ENCODE measurements at places on chromosomes 12 and 14.

GRCh38 chr12:65500091-65500900 lies 221.8 kb downstream of the MSRB3 start:
- DNase-seq = no peak

GRCh38 chr14:22088614-22089342 lies 415.2 kb upstream of the OR4E1 start:
- no peak for DNase-seq

DNA sequence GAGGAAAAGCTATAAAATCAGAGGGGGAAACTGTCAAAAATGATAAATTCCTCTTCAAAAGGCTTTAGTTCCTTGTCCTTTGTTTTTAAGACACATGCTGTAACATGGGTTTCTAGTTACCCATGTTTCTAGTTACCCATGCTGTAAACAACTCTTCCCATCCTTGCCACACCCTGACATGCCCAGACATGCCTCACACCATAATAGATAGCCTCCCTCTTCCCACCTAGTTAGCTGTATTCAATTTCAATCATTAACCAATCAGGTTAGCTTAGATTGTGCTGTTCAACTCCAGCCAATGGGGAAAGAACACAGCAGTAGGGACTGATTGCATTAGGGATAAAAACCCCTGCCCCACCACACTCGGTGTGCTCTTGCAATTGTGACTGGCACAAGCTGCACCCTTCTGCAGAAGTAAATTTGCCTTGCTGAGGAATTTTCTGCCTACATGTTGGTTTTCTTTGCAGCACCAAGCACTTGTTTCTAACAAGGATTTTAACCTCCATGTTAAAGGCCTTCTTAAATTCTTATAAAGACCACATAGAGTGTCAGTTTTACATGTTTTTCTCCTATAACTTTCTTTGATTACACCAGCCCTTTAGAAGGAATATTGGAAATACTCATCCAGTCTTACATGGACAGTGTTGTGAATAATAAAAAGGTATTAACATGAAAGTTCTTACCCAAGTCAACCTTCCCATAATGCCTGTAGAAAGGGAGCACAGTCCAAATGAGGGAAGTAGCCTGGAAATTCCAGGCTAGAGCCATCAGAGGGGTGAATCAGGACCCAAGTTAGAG lies 32.5 kb upstream of the LALBA start:
- no peak for DNase-seq

GRCh38 chr14:76467711-76468155 lies 91.8 kb downstream of the ESRRB start:
- no peak for DNase-seq

DNA sequence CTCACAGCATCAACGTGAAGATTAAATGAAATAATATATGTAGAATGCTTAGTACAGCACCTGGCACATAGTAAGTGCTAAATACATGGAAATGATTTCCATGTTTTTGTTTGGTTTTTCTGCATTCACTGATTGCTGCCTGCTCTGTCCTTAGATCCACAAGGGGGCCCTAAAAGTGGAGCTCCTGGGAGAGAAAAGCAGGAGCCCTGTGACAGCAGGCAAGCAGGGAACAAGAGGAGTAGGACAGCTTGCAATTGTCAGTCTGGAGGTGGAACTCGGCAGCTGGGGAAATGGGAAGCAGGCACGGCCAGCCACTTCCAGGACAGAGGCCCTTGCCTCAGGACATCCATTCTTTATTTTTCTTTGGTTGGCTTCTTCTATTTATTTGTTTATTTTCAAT lies 292.9 kb downstream of the BMP4 start:
- no peak for DNase-seq

DNA sequence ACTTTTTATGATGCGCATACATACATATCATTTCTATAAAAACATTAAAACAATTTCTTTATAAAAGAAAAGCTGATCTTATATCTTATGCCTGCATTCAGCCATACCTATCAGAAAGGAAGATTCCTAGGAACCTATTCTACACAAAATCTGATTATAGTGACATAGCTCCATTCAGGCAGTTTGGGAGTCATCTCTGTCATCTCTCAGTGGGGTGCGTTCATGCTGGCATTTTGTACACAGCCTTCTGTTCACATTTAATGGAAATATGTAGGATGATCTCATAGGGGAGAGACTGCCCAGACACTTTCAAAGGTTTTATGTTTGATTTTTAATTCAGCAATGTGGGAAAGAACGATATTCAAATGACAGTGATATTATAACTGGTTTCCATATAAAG lies 52.9 kb downstream of the ATL1 start:
- no peak for DNase-seq

- no peak for DNase-seq
Observed at GRCh38 chr14:64580467-64580866, 30.7 kb downstream of the PPP1R36 start.

DNA sequence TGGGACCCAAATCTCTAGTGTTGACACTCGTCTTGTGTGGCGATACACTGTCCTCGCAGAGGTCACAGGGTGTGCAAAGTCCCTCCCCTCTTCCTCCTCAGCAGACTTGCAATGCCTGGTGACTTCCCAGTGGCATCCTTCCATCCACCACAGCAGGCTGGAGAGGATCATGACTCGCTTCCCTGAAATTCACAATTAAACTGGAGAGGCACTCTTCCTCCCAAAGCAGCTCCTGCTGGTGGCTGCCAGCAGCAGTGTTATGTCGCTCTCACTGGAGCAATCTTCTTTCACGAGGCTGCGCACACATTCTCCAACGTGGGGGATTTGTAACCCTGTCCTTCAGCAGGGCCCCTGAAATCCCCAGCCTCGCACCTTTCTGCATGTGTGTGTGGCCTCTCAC lies 145.2 kb upstream of the TMCC3 start:
- no peak for DNase-seq

DNA sequence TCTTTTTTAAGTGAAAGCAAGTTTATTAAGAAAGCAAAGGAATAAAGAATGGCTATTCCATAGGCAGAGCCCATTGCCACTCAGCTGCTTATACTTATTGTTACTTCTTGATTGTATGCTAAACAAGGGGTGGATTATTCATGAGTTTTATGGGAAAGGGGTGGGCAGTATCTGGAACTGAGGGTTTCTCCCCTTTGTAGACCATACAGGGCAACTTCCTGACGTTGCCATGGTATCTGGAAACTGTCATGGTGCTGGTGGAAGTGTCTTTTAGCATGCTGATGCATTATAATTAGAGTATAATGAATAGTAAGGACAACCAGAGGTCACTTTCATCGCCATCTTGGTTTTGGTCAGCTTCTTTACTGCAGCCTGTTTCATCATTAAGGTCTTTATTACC lies 66.3 kb upstream of the AMN start:
- DNase-seq = no peak

- peak; percentile 49 for DNase-seq
Observed at GRCh38 chr14:65164068-65164824, 61.9 kb upstream of the MAX start.

GRCh38 chr14:86491743-86492142 lies 961.8 kb downstream of the FLRT2 start:
- no peak for DNase-seq

GRCh38 chr14:88231603-88232002 lies 91.5 kb downstream of the KCNK10 start:
- no peak for DNase-seq

DNA sequence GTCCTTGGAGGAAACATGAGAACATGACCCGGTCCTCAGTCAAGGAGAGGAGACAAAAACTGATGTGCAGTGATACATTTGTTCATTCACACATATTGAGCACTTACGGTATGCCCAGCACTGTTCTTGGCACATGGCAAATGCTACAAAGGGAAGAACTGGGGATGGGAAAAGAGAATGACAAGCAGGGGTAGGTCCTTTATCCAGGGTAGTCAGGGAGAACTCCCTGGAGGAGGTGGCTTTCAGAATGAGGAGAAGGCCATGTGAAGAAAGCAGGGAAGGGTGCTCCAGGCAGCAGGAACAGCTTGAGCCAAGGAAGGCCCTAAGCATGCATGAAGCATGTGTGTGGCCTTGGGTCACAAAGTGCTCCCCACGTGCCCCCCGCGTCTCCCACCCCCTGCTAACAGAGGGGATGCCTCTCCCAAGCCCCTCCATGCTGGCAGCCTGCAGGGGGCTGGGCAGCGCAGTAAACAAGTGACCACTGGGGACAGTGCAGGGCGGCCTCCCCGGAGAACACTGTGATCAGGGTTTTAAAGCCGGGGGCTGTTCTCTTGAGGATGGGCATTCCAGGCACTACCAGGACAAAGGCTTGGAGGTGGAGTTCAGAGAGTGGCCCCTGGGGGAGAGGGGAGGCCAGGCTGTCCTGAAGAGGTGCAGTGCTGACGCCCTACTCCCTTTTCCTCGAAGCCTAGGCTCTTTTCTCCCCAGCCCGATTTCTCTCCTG lies 71.0 kb downstream of the PHETA1 start:
- peak; percentile 12 for DNase-seq

- no peak for DNase-seq
Observed at GRCh38 chr14:102949062-102949800, 26.8 kb downstream of the AMN start.

- DNase-seq = no peak
Observed at GRCh38 chr12:13178568-13179210, 17.8 kb upstream of the EMP1 start.

DNA sequence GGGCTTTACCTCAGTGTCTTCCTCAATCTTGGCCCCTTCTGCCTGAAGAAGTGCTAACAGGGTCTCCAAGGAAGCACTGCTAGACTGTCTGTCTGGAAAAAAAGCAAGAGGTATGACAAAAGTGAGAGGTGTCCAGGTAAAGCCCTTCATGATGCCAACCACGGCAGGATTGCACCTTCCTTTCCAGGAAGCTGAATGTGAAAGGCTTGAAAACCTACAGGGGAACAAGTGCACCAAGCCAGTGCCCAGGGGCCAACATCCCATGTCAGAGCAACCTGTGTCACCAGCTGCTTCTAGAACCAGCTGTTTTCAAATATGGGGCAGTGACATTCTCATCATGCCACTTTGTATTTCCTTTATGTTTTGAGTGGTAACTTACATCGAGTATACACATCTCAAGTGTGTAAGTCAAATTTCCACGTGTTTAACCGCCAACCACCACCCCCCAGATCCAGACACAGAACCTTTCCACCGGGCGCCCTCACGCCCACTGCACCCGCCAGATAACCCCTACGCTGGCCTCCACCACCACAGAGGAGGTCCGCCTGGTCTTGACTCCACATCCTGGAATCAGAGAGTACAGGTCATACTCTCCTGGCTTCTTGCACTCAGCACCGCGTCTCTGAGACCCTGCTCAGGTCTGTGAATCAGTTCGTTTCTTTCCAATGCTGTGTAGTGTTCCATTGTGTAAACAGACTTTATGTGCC lies 27.3 kb downstream of the VPS37B start:
- DNase-seq = no peak

GRCh38 chr14:70259420-70259819 lies 70.7 kb upstream of the SLC8A3 start:
- DNase-seq = no peak

GRCh38 chr12:70796989-70797388 lies 123.5 kb downstream of the PTPRR start:
- DNase-seq = no peak

Data from neural crest cell (in vitro differentiated cells).